ENCODE measurements at places on chromosomes 13 and 19.
A peak's percentile ranks its signal among the peaks of the same experiment; 100 is the strongest.

DNA sequence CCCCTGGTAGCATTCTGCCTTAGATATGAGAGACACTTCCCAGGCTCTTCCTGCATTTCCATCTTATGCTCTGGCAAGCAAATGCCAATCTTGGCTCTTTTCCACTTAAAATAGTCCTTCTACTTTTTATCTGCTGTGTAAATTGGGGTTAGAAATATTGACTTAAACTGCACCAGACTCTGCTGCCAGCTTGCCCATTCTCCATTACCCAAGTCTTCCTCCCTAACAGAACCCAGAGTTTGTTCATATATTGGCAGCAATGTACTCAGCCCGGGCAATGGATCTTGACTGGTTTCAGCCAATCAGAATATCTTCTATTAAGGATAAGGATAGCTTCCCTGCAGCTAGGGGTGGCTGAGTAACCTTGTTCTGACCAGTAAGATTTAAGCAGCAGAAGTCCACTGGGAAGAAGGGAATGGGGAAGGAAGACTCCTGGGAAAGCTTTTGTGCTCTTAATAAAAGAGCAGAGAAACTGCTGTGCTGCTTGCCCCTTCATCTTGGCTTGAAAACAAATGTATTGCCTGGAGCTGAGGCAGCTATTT, 177.1 kb downstream of the KCNRG start:
- no peak for DNase-seq

- peak; percentile 83 for DNase-seq
Observed at GRCh38 chr19:11538232-11539036, at the start of gene CNN1. TSS of gene CNN1 (plus strand) at chr19:11538851. CDS start at chr19:11538928, 77 bp downstream.

DNA sequence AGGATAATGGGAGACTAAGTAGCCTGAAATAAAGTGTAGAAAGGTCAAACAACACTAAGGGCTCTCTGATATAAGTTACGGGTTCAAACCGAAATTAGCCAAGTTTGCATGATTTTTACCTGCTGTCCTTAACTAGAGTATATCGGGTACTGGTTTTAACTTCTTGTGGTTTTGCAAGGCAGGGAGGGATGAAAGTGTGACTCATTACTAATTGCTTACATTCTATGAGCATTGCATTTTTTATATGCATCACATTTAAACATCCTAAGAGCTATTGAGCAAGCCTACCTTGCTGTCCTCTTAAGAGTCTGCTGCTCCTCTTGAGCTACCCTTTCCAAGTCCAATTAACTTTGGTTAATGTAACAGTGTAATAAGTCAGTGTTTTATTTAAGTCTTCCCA, 415.4 kb downstream of the SLITRK5 start:
- DNase-seq = no peak

DNA sequence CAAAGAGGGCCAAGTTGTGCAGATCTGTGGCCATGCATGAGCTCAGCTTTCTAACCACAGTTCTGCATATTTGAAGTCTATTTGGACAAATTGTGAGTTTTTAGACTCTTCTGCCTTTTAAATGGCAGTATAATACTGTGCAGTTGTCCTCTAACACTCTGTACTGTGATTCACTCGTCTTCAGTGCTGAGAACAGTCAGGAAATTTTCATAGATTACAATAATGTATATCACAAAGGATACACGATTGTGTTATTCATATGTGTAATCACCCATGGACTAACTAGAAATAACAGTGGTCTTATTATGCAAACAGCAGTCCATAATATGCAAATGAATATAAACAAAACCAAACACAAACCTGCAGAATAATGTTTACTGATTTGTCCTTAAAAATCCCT, 259.1 kb downstream of the PCDH9 start:
- DNase-seq = no peak

DNA sequence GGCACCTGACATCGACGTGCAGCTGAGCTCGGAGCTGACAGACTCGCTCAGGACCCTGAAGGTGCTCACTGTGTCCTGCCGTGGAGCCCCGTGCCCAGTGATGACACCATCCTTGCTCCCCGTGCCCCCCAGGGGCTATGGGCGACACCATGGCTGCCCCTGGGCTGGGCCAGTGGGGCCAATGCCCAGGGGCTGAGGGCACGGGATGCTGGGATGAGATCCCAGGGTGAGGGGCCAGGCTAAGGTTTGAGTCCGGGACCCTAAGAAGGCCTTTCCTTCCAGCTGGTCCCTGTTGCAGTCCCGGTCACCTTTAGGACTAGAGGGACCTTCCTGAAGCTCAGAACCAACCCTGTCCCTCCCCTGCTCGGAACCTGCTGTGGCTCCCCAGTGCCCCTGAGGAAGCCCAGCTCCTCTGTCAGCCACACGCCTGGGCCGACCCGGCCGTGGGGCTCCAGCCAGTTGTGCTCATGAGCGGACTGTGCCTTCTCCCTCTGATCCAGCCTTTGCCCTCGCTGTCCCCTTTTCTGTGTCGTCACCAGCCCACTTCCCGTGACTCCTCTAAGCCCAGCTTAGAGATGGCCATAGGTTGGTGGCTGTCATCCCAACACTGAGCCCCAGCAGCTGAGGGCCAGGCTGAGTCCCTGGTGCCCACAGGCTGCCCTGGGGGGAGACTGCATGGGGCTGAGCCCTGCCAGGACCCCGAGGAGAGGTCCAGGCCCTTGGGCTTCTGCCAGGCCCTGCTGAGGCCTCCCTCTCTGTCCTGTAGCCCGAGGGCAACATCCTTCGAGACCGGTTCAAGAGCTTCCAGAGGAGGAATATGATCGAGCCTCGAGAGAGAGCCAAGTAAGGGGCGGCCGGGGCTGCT, 10.6 kb downstream of the NOP53 start:
- DNase-seq = no peak

DNA sequence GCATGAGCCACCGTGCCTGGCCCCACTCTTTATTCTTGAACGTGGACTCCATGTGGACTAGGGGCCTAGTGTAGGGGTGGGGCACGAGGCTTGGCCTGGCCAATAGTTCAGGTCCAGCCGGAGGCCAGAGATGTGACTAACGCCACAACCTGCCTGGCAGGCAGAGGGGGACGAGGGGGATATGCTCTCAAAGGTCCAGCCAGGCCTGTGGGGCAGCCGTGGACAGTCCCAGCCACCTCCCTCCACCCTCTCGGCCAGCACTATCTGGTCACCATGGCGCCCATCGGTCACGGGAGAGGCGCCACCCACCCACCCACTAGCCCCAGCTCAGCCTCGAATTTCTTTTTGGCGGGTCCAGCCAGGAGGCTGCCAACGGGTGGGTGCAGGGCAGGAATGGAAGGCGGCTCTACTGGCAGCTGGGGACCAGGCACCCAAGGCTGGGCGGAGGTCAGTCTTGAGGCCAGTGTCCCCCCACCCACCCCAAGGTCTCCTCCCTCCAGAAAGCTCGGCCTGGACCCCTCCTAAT, 2.2 kb upstream of the CERS1 start:
- no peak for DNase-seq

- DNase-seq = no peak
Observed at GRCh38 chr19:20315543-20315942, 148.5 kb downstream of the ZNF486 start.

DNA sequence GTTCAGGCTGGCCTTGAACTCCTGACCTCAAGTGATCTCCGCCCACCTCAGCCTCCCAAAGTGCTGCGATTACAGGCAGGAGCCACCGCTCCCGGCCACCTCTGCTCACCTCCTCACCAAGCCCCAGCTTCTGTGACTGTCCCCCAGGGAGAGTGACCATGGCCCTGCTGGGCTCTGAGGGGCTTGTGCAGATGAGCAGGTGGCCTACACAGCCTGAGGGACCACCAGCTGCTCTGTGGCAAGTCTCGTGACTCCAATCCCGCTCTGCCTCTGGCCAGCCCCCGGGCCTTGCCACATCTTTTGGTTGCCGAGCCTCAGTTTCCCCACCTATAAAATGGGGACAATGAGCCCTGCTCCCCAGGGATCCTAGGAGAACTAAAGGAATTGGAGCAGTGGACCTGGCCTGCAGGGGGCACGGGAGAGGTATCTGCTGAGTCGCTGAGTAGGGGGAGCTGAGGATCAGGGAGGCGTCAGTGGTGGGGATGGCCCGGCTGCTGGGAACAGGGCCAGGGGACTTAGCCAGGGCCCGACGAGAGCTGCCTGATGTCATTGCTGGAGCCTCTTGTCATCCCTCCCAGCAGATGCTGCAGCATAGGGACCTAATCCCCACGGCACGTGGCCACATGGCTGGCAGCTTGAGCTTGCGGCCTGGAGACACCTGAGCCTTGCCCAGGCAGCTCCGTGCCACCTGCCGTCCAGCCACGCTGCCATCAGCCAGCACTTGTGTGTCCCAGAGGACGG, 74.7 kb downstream of the GADD45B start:
- DNase-seq = peak; percentile 65

- DNase-seq = no peak
Observed at GRCh38 chr19:49818649-49819370, 721 bp downstream of the MED25 start.

GRCh38 chr13:30968846-30969245, 36.4 kb downstream of the TEX26 start:
- no peak for DNase-seq

DNA sequence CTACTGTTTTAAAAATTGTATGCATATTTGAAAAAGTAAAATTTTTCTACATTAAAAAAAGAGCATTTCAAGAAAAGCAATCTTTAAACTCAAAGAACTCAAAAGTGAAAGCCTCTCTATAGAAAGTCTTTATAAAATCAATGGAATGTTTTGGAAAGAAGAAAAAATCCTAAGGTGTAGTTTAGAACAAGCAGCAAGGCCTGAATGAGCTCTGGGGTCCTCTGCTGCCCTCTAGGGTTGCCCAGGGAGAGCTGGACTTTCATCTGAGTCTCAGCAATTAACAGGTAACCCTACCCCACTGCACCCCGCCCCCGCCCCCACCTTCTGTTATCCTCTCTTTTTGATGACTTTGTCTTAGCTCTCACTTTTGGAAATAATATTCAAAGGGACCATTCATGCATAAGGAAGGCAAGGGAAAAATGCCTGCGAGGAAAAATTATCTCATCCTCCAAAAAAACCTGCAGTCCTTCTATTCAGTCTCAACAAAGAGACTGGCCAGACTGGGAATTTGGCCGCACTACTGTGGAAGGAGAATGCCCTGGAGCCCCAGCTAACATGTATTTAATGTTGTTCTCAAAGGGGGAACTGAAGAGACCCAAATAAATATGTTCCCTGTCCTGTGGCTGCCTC, 24.1 kb downstream of the SLC25A30 start:
- DNase-seq = peak; percentile 47

DNA sequence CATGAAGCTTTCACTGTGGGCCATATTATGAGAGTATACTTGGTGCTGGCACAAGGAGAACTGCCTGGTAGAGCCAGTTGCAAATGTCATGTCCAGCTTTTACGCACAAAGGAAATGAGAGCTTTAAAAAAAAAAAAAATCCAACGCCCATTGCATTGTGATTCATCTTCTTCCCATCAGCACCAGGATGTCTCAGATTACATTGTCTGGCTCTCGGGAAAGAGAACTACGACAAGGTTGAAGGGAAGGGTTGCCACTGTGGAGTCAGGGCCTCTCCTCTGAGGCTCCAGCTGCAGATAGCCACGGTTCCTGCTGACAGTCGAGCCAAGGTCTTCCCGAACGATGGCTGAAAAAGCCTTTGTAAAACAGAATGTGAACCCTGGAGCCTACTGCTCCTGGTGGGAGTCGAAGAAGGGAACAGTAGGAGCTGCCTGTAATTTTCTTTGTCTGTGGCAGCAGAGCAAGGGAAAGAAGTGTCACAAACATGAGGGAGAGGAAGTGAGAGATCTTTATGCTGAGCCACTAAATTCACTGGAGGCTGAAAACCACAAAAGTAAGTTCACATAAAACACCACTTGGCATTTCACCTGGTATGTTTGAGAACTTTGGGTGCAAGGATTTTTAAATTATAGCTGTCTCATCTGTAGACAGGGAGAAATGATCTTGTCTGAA, 704.7 kb downstream of the DIAPH3 start:
- peak; percentile 39 for DNase-seq

DNA sequence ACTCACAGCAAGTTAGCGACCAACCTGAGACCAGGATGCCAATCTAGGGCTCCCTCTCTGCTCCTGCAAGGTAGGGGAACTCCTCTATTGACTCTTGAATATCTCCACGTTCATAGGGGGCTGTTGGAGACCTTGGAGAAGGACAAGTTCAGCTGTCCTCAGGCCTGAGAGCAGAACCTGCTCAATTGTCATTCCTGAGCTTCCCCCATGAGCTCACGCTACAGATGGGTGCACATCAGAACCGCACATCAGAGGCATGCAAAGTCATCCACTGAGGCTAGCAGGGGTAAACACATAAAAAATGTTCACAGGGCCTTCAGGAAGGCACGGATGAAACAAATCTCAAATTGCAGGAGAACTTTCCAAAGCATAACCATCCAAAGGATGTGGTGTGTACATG, 168.8 kb upstream of the ZNF507 start:
- no peak for DNase-seq

DNA sequence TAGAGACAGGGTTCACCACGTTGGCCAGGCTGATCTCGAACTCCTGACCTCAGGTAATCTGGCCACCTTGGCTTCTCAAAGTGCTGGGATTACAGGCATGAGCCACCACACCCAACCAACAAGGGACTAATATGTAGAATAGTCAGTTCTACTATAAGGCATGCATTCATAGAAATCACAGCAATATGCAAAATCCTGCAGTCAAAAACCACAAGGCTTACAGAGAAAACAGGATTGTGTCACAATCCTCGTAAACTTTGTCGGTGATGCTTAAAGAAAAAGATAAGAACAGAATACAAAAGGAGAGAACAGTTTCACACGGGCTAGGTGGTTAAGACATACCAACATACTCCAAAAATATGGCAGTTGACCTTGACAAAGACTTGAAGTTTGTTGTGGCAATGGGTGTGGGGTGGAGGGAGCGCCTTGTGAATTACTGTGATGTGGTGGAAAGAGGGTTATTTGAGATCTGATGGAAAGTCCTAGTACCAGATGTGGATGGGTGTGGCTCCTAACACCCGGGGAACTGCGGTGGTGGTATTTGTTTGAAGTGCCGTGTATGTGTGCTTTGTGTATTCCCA, 12.4 kb downstream of the NOSIP start:
- DNase-seq = no peak

DNA sequence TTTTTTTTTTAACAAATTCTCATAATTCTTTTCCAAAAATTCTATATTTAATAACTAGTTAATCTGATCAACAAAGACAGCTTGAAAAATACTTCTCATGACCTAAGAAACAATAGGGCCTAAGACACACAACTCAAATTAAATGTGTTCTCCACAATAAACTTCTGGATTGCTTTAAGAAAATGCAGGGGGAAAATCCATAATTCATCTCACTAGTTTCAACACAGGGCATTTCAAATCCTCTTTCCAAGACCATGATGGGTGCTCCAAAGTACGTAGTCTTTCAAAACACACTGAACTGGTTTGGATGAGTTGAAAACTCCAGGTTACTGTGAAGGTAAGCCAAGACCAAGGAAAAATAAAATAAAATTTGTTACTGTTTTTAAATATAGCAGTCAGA, 62.6 kb downstream of the DCLK1 start:
- DNase-seq = no peak

- no peak for DNase-seq
Observed at GRCh38 chr19:47720669-47721422, 7.6 kb downstream of the EHD2 start.

- no peak for DNase-seq
Observed at GRCh38 chr13:98961503-98962105, 16.3 kb downstream of the DOCK9 start.

GRCh38 chr19:19429361-19429760, 23.9 kb downstream of the GATAD2A start:
- no peak for DNase-seq
